ENCODE measurements at places on chromosomes 1 and 21. TPM values are rescaled to one million over a fixed set of nuclear protein-coding genes. Genes with fewer than 3 reads are reported as not detected.

The HPCAL4 gene
- total RNA-seq: not detected

The LRRC3 gene
- total RNA-seq: 0.66 TPM

The THEM5 gene
- 0.17 TPM for total RNA-seq

The STYXL2 gene
- total RNA-seq: not detected

The AP4B1 gene
- total RNA-seq: 27.2 TPM

The ADCY10 gene
- total RNA-seq: 0.15 TPM

The C1orf53 gene
- total RNA-seq: 2.2 TPM

The NOC2L gene
- 83.7 TPM for total RNA-seq

The TGFB2 gene
- 9.9 TPM for total RNA-seq

The ACTN2 gene
- total RNA-seq: under 0.01 TPM

The CENPL gene
- total RNA-seq: 7.8 TPM

The CCDC17 gene
- total RNA-seq: 0.99 TPM

The SPRR2B gene
- total RNA-seq: not detected

The FRRS1 gene
- total RNA-seq: 45.3 TPM

The DNAJC6 gene
- 0.83 TPM for total RNA-seq

The PGLYRP3 gene
- total RNA-seq: not detected

The AVPR1B gene
- not detected for total RNA-seq

The LCE1C gene
- total RNA-seq: not detected

The FCRL5 gene
- not detected for total RNA-seq

The CDA gene
- 1.3 TPM for total RNA-seq

The ARL8A gene
- 17.0 TPM for total RNA-seq

The SPATA46 gene
- not detected for total RNA-seq

The LRRC53 gene
- not detected for total RNA-seq

The ADARB1 gene
- 4.0 TPM for total RNA-seq

The KRTAP13-2 gene
- not detected for total RNA-seq

The ANGPTL3 gene
- total RNA-seq: not detected

The KLHDC9 gene
- 4.5 TPM for total RNA-seq

The GPR52 gene
- 0.50 TPM for total RNA-seq

The ZNF695 gene
- total RNA-seq: 2.0 TPM

The SDF4 gene
- 202 TPM for total RNA-seq

The CA6 gene
- not detected for total RNA-seq

The CDC42SE1 gene
- total RNA-seq: 36.5 TPM

The TLCD4 gene
- total RNA-seq: 0.29 TPM

The SLC44A3 gene
- 3.1 TPM for total RNA-seq

The IKBKE gene
- total RNA-seq: 19.3 TPM

The SH3BGRL3 gene
- 70.3 TPM for total RNA-seq

The ZNF326 gene
- total RNA-seq: 4.1 TPM

The ELF3 gene
- under 0.01 TPM for total RNA-seq

Measured in smooth muscle cell of trachea (primary cell).